D721Med (cell line): ENCODE measurements at places on chromosomes 6 and 20.

- no peak for DNase-seq
Measured at GRCh38 chr6:146301764-146302163, 241.9 kb upstream of the RAB32 start.

- DNase-seq = no peak
Measured at GRCh38 chr20:61253264-61253639, 1.2 kb downstream of the CDH4 start.

DNA sequence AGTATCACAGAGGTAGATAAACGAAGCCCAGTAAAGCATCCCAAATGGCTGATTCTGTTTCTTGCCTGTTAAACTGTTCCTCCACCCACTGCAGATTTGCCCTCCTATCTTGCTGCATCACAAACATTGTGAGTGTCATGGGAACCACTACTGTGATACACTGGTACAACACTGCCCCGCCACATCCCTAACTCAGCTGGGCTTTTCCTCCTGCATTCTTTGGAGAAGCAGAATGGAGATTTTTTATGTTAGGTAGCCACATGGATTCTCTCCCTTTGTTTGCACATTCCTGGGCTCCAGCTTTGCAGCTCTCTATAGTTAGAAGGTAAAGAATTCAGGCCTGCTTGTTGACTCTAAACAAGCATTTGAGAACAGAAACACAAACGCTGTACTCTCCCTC lies 234.1 kb downstream of the TMEM242 start:
- DNase-seq = no peak

- DNase-seq = no peak
Measured at GRCh38 chr6:3769610-3770009, 18.1 kb upstream of the PXDC1 start.

DNA sequence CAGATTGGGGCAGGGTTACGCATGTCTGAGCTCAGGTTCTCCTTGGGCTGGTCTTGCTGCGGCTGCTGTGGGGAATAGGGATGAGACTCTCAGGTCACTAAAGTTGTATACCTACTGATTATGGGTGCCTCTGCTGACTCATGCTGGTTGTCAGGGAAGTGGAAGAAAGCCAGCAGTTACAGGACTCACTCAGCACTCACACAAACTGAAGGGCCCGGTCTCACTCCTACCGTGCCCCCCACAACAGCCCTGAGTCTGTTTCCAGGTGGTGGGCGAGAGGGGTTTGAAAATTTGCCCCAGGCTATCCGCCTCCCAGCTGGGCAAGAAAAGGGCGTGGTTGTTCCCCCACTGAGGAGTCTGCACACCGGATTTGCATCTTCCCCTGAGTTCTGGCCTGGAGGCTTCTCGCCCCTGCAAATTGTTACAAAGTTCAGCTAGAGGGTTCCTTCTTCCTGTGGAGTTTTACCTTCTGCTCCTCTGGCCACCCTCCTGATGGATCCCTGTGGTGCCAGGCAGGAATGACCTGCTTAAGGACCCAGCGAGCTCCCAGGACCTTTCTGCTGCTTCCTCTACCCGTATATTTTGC lies 659.2 kb downstream of the HDGFL1 start:
- no peak for DNase-seq

DNA sequence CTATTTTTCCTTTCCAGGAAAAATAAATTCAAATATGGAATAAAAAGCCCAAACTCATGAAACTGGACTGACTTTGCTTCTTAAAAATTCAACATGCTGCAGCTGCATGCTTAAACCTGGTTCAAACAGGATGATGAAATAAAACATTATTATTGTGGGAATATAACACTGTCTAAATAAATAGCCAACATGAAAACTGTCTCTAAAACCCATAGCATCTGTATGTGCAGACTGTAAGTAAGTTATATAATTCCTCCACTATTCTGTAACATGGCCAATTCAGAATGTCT lies 30.4 kb upstream of the AHI1 start:
- DNase-seq = no peak

DNA sequence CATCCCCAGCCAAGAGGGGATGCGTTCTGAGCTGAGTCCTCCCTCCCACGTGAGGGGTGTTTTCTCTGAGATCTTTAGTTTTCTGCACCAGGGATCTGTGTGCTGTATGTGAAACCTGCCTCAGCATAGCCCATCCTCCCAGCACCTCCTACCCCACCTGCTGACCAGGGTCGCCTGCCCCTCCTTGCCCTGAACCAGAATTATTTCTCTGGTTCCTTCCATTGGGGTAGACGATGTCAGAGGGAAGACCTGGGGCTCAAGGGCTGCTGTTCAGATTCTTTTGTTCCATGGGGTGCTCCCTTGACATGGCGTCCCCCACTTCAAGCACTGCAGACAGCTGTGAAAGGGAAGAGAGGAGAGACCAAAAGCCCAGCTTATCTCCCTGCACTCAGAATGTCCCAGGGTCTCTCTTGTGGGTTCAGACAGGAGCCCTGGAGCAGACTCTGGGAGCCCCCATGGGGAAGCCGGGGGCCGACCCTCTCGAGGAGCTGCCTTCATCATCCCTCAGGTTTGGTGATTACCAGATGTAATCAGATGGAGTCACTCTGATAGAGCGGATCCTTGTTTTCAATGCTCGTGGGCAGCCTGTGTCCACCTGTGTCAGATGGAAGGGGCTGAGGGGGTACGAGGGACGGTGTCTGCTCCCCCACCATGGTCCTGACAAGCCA lies 74.3 kb downstream of the ERMARD start:
- no peak for DNase-seq

DNA sequence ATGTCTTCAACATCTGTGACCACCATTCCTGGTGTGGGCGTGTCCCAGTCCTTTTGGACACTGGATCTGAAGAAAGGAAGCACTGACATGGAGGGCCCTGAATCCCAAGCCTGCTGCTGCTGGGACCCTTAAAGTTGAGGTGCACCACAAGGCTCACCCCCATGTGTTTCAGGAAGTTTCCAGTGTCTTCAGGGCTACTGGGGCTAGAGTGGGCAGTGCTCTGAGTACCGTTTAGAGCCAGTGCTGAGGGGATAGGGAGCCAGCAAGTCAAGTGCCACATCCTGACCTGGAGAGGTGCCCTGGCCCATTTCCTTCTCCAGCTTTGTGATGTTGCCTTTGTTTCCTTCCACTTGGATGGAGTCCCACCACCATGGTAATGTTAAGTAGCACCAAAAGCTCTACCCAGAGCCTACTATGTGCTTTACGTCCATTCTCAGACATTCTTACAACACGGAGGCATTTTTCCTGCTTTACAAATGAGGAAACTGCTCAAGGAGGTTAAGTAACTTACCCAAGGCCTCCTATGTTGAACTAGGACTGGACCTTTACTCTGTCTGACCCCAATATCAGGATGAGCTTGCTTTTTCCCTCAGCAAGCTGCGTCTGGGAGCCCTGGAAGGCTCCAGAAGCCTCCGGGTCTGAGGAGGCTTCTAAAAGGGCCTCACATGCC lies 552 bp upstream of the DEF6 start:
- no peak for DNase-seq

DNA sequence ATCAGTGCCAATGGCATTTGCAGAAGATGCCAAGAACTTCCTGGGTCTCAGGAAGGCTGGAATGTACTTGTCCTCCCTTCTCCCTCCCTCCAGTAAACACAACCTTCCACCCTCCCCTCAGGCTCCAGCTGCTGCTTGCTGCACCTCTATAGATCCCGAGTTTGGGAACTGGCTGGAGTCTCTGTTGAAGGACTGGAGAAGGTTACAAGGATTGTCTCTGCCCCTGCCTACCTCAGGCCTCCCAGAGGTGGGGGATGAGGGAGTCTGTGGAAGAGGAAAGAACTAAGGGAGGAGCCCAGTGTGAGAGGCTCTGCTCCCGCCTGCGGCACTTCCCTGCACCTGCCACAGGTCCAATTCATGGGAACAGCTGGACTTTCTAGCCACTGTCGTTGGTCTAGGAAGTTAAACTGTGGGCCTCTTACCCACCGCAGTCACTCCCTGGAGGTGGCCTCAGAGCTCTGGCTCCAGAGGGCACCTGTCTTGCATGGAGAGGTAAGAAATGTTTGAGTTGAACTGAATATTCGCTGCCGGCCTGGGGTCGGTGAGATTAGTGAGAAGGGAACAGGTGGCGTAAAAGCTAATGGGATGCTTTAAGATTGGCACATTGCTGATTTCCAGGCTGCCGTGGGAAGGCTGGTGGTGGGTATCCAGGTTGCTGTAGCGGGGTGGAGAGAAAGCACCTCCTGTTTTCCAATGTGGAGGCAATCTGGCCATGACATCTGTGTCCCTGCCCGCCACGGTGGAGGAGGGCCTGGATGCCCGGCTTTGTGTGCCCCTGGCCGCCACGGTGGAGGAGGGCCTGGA lies 54.3 kb downstream of the PPP1R14C start:
- no peak for DNase-seq

DNA sequence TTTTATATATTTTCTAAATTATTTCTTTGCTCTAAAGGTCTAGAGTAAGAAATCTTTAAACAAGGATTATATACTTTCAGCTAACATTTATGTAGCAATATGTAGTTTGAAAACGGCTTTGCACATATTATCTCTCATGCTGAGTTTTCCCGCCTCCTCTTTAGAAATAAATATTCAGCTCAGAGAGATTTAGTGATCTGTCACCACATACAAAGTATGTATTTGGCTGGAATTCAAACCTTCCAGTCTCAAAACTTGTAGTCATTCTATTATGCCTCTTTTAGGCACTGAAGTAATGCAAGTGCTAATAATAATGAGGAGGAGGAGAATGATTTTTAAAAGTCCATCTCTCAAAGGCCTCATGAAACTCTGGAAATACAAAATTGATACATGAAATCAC lies 525.0 kb downstream of the GRIK2 start:
- DNase-seq = no peak

- no peak for DNase-seq
Measured at GRCh38 chr6:141152951-141153350, 979.8 kb upstream of the GJE1 start.

GRCh38 chr20:24337069-24337468 lies 132.4 kb upstream of the SYNDIG1 start:
- no peak for DNase-seq

GRCh38 chr6:94835264-94835663 lies 742.1 kb upstream of the MANEA start:
- DNase-seq = no peak

DNA sequence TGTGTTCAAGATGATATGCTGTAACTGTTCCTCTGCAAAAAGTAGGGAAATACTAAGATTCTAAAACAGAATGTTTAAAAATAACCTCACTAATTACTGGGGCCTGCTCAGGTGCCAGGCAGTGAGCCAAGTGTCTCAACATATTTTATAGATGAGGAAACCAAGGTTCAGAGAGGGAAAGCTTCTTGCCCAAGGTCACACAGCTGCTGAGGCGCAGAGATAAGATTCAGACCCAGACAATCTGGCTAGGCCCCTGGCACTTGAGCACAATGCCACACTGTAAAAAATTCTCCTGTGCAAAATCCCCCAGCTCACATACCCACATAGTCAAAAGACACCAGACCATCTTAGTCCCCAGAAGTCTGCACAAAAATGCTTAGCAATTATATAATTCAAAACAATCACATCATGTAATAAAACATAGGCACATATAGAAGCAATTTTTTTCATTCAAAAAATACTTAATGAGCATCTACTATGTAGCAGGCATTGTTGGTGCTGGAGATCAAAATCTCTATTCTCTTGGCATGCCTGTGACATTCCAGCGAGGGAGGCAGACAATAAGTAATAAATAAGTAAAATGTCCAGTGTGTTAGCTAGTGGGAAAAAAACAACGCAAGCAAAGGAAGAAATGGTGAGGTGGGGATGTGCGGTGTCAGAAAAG lies 10.3 kb downstream of the PREX1 start:
- no peak for DNase-seq

DNA sequence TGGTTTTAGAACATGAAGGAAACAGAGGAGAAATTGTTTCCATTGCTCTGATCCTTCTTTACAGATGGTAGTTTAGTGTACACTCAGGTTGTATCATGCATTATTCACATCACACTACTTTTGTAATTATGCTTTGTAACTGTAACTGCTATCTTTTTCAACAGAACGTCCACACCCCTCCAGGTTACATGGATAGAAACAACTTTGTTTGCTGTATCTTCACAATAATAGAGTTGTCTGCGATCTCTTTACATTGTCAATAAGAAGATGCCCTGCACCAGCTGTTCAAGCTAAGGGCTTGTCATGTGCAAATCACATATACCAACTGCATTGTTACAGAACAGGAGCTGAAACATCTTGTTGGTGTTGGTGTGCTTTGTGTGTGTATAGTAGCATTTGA lies 67.9 kb upstream of the MAP7 start:
- DNase-seq = no peak
